ENCODE measurements at places on chromosomes 7 and 10. TPM values are rescaled to one million over a fixed set of nuclear protein-coding genes. Genes with fewer than 3 reads are reported as not detected.

DNA sequence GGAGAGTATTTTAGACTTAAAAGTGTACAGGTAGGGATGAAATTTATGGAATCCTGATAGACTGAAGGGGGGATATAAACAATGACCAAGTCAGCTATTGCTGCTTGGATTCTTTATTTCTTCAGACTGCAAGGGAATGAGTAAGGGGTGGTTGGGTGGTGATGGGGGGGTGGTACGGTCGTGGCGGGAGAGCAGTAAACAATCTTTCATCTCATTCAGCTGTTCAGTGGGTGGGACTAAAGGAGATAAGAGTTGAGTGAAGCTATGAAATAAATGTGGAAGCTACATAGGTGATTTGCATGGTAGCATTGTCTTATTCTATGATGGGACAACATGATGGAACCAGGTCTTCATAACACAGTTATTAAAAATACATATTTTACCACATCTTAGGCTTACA, 1.8 kb downstream of the SEPTIN7 start:
- DNase-seq: no peak

DNA sequence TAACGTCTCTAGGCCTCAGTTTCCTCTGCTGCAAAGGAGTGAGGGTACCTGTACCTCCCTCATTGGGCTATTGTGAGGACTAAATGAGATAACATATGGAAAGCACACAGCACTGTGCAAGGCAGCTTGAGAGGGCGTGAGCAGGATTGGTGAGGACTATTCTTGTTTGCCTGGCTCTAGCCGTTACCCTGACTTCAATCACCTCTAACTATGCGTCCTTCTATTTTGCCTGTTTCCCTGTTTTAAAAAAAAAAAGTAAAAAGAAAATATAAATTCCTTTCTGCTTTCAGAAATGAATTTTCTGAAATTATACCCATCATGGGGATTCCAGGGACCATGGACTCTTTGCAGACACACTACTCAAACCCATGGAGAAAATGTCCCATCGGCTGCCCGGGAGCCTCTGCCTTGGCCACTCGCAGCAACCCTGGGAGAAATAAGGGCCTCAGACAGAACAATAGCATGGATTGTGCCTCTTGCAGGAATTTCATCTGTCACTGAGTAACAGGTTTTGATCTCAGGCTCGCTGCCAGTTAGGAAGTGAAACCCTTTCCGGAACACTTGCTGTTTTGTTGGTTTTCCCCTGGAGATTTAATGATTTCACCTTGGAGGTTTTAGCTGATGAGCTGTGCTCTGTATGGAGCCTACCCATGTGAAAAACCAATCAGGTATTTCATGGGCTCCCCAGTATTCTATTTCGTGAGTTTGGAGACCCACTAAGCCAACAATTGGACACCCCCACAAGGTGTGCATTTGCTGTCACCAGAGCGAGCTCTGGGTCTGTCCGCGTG, 55.6 kb downstream of the STEAP1B start:
- DNase-seq: no peak

- no peak for DNase-seq
Observed at GRCh38 chr7:122833888-122834570, 52.2 kb downstream of the CADPS2 start.

DNA sequence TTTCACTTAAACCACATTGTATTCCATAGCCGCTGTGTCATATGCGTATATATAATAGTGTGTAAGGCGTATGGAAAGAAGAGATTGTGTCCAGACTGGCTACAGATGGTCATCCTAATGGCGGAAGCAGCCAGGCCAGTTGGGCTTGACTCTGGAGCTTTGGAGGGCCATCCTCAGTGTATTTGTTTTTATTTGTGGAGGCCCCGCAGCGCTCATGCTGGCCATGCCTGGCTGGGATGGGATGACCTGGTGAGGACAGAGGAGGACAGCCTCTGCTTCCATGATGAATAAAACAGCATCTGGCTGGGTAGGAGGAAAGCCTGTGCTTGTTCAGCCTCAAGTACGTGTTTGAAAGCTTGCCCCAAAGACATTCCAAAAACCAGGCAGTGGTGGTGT, 220.3 kb downstream of the EBF3 start:
- no peak for DNase-seq

DNA sequence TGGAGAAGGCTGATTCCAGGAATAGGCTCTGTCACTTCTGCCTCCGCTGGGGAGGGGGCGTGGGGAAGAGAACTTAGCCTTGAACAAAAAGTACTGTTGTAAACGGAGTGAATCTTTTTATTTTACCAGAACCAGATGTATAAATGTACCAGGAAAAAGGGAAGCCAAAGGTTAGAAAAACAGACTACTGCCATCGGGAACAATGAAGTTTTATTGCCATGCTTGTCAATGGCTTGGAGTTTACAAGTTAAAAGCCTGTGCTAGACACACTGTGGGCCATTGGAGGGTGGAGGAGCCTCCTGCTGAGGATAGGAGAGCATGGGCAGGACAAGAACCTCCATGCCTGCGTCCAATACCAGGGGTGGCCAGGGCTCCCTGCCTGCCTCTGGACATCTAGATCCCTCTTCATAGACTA, 161.7 kb upstream of the LYZL2 start:
- no peak for DNase-seq

- peak; percentile 58 for DNase-seq
Observed at GRCh38 chr10:100482181-100482833, 19.5 kb downstream of the WNT8B start.

GRCh38 chr10:24209946-24210491, 1.1 kb downstream of the KIAA1217 start:
- no peak for DNase-seq

- peak; percentile 2 for DNase-seq
Observed at GRCh38 chr10:131820626-131821025, 80.2 kb upstream of the PPP2R2D start.

DNA sequence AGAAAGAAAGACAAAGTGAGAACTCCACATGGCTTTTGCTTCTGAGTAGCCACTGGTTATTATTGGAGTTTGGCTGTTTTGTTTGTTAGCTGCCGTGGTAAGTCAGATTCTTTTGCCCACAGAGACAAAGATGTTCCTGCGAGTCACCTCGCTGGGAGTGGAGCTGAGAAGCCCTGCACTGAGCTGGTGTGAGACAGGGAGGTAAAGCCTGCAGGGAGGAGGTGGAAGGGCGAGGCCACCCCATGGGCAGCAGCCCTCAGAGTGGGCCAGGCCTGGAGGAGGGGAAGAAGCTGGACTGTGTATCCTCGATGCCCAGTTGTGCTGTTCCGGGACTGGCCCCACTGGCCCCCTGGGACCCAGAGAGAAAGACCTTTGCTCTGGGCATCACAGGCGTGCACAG, 14.3 kb upstream of the NOM1 start:
- DNase-seq: no peak

GRCh38 chr10:60534761-60535389, 145.2 kb upstream of the ANK3 start:
- DNase-seq: no peak

- DNase-seq: no peak
Observed at GRCh38 chr10:105605918-105606317, 964.8 kb downstream of the SORCS3 start.

- no peak for DNase-seq
Observed at GRCh38 chr7:1920266-1920681, 250.2 kb downstream of the ELFN1 start.

DNA sequence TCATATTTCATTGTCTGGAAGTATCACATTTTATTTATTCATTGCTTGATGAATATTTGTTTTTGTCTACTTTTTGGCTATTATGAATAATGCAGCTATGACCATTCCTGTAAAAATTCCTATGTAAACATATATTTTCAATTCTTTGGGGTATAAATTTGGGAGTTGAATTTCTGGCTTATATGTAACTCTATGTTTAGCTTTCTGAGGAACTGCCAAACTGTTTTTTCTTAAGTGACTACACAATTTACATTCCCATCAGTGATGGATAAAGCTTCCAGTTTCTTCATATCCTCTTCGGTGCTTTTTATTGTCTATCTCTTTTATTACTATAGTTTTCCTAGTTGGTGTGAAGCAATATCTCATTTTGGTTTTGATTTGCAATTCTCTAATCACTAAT, 115.6 kb upstream of the CXCL12 start:
- DNase-seq: no peak

DNA sequence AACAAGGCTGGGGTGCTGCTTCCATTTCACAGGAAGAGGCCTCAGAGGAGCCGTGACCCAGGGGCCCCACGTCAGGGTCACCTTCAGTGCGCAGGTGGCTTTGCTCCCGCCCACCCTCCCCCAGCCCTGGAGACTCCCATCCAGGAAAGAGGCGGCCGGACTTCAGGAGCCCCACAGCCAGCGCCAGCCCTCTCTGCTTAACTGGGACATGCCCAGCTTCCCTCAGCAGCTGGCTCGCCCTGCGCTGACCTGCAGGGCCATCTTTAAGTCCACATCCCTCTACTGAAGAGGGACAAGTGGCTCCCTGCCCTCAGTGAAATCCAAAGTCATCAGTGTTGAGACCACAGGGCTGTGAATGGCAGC, 141.9 kb upstream of the PPP2R2D start:
- DNase-seq: no peak

- DNase-seq: peak; percentile 56
Observed at GRCh38 chr7:20330239-20330927, at the start of gene ITGB8. TSS of gene ITGB8 (plus strand) at chr7:20330900. CDS start at chr7:20331807, 907 bp downstream.

DNA sequence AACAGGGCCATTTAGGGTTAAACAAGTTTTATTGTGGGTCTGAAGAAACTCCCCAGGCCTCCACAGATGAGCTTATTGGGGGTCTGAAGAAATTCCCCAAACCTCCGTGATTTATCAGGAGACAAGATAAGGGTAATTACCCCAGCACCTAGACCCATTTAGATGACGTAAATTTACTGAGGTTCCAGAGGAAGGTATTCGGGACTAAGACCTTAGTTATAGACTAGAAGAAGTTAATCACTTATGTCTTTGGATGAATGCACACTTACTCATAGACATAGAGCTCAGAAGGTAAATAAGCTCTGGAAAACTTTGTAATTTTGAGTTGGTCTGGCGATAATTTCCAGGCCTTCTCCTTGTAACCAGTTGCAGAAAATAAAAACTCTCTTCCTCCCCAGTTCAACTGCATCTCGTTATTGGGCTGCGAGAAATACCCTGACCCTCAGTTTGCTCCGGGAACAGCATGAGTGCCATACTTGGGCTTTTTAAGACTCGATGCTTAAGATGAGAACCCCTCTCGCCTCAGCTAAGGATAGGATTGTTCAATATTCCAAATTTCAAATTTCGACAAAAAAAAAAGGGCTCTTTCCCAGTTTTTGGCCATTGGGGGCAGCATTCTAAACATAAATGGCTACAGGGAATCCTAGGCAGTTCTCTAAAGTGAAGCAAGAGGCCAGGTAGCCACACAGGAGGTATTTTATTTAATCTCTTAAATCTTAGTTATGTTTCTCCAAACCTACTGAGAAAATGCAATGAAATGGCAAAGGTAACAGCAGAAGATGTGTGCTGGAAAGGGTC, 74.7 kb upstream of the PFKP start:
- DNase-seq: no peak

- no peak for DNase-seq
Observed at GRCh38 chr7:157220916-157221569, 82.3 kb downstream of the UBE3C start.

DNA sequence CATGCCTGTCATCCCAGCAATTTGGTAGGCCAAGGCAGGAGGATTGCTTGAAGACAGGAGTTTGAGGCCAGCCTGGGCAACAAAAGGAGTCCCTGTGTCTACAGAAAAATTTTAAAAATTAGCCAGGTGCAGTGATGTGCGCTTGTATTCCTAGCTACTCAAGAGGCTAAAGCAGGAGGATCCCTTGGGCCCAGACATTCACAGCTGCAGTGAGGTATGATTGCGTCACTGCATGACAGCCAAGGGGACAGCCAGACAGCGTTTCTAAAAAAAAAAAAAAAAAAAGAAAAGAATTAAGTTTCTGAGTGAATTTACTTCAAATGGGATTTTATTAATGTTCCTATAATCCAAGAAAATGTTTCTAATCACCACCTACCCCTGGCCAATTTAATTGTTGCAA, 87.4 kb upstream of the RNF148 start:
- DNase-seq: no peak

GRCh38 chr10:60441515-60441914, 51.8 kb upstream of the ANK3 start:
- no peak for DNase-seq

GRCh38 chr10:104317726-104318299, 20.5 kb downstream of the ITPRIP start:
- no peak for DNase-seq

DNA sequence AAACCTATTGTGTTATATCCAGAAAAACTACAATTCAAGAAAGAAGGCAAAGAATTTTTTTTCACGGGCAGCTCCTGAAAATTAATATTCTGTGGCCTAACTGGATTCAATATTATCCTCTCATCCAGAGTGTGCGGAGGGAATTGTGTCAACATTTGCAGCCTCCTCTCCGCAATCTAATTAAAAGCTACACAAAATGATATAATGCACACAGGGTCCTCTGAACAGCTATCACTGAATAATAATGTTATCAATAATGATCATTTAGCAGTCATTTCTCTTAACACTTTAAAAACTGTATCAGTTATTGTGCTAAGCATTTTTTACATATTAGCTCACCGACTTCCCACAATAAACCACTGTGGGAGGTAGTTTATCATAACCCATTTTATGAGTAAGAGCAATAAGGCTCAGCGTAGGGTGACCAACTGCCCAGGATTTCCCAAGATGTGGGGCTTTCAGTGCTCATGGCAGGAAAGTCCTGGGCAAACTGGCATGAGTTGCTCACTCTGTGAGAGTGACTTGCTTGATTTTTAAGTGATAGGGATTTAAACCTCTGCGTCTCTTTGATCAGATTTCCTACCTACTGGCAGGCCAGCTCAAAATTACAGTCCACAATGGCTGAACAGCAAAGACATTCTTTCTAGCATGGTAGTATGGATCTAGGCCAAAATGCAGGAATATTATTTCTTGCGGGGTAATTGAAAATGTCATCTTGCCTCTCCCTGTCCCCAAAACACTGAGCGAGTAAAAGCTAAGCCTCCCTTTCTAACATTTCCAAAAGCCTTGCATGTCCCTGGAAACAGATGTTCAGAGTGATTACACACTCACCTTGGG, 65.7 kb downstream of the AOAH start:
- no peak for DNase-seq

The CYP26A1 gene
- 3.4 TPM for total RNA-seq

The GDF10 gene
- not detected for total RNA-seq

The NPFFR1 gene
- total RNA-seq: not detected

The EVX1 gene
- total RNA-seq: not detected

The UNCX gene
- total RNA-seq: not detected

The DOCK1 gene
- 81.2 TPM for total RNA-seq

The ERVW-1 gene
- not detected for total RNA-seq

The GPR26 gene
- total RNA-seq: not detected

The ZNF365 gene
- total RNA-seq: not detected

The HMX2 gene
- total RNA-seq: not detected

The CLRN3 gene
- 2.7 TPM for total RNA-seq

All from progenitor cell of endocrine pancreas (in vitro differentiated cells).